ENCODE measurements at places on chromosomes 1 and 21.

DNA sequence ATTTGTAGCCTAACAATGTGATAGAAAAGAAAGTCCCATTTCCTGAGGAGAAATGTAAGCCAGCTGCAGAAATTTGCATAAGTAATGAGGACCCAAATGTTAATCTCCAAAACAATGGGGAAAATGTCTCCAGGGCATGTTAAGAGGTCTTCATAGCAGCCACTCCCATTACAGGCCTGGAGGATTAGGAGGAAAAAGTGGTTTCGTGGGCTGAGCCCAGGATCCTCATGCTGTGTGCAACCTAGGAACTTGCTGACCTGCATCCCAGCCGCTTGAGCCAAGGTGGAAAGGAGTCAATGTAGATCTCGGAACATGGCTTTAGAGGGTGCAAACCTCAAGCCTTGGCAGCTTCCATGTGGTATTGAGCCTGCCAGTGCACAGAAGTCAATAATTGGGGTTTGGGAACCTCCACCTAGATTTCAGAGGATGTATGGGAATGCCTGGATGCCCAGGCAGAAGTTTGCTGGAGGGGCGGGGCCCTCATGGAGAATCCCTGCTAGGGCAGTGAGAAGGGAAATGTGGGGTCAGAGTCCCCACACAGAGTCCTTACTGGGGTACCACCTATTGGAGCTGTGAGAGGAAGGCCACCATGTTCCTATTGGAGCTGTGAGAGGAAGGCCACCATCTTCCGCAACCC lies 14.2 kb upstream of the F13B start:
- DNase-seq: no peak

DNA sequence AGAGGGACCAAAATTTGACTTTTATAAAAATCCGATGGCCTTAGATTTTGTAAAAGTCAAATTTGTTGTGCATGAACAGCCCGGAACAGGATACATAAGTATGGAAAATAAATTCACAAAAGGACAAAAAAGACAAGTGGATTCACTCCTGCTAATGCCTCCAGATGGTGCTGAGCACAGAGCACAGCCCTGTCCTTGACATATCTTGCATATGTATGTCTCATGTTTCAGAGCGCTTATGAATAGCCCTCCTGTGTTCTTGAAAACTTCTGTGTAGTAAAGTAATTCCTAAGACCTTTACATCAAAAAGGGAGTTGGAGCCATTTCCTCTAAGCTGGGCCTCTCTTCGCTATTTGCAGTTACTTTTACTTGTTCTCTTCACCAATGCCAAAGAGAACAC lies 110.7 kb upstream of the RAB3GAP2 start:
- DNase-seq: no peak

- DNase-seq: no peak
These were observed 27.9 kb downstream of the OVAAL start for GRCh38 chr1:180586671-180587155.

DNA sequence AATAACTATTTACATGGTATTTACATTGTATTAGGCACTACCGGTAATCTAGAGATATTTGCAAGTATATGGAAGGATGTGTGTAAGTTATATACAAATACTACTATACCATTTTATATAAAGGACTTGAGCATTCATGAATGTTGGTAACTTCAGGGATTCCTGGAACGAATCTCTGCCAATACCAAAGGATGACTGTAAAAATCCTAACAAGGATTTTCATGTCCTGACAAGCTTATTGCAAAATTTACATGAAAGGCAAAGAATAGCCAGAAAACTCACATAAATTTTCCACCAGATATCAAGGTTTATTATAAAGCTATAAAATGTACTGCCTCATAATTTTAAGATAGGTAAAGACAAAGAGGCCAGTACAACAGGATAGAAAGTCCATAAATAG lies 325.2 kb upstream of the NRIP1 start:
- DNase-seq: no peak

- DNase-seq: no peak
These were observed 376 bp downstream of the GBP1 start for GRCh38 chr1:89064632-89065031.

- DNase-seq: no peak
These were observed 1.4 kb downstream of the RWDD2B start for GRCh38 chr21:29017639-29018237.

DNA sequence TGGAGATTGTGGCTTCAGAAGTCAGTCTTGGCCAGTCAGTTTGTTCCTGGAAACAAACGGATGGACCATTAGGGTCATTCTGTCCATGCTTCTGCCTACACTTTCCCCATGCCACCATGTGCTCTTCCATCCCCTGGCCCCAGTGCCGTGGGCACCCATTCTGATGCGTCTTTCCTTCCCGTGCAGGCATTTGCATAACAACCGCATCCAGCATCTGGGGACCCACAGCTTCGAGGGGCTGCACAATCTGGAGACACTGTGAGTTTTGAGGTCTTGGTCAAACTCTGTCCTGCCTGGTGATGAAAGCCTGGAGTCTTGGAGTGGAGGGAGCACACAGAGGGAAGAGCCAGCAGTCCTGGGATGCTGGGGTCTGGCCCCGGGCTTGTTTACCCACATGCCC lies 61.1 kb downstream of the UBE2T start:
- DNase-seq: no peak

DNA sequence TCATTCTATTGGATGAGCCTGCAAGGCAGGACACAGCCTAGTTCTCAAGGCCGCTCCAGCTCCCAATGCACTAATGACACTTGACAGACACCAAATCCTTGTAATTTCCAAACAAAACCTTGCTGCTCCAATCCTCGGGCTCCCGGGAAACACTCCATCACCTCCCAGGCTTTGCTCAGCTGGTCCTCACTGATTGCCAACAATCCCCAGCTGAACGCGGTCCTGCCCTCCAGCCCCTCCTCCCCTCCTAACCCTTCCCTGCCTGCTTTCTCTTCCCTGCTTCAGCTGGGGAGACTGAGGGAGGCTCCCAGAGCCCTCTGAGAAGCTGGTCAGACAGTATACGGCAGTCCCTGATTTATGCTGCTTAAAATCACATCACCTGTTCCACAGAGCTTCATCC lies 114.4 kb upstream of the TNR start:
- DNase-seq: peak; percentile 49

DNA sequence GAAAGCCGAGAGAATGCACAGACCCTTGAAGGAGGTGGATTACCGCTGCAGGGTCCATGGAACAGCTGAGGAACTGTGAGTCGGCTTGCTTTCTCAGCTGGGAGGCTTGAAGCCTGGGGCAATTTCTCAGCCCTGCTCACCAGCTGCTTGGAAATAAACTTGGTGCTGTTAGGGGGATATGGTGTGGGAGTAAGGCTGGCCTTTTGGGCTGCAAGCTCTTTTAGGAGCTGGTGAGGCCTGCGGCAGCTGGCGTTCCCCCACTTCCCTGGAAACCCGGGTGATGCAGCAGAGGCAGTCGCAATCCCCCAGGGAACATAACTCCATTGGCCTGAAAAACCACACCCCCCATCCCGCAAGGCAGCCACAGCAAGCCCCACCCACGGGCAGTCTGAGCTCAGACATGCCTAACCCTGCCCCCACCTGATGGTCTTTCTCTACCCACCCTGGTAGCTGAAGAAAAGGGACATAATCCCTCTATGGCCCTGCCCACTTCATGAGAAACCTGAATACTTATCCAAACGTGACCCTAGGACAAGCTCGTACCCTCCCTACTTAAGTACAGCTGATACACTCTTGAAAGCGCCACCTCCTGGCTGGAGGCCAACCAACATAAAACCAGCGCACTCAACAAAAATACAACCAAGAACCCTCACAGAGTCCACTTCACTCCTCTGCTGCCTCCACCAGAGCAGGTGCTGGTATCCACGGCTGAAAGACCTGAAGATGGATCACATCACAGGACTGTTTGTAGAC lies 1995.8 kb downstream of the NCAM2 start:
- no peak for DNase-seq

GRCh38 chr1:63005812-63006211 lies 221.9 kb downstream of the ATG4C start:
- DNase-seq: no peak

- DNase-seq: no peak
These were observed 1.4 kb downstream of the ORC1 start for GRCh38 chr1:52402860-52403240.

DNA sequence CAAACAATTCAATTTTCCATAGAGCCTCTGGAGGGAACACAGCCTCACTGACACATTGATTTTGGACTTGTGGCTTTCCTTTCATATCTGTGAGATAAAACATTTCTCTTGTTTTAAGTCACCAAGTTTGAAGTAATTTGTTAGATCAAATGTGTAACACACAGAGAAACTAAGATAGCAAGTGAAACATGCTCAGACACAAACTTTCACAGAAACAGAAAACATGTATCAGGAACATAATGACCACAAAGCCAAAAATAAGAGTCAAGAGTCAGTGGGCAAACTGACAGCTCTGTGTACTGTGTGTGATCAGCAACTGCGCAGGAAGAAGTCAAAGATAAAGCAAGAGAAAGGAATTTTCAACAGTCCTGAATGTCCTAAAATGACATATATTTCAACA lies 1237.5 kb downstream of the AMY1C start:
- no peak for DNase-seq

DNA sequence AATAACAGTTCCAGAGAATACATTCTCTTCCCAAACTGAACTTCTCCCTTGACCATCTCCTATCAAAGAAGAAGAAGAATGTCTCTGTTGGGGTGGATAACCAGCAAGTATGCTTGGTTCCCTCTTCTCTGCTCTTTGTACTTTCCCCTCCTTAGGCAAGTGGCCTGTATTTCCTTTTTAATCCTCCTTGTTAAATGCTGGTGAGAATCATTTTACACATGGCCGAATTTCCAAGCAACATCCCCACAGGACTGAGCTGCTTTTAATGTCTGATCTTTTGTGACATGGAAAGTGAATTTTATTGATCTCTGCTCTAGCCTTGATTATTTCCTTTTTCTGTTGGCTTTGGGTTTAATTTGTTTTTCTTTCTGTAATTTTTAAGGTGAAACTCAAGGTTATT lies 336.7 kb downstream of the DUSP10 start:
- no peak for DNase-seq

- DNase-seq: no peak
These were observed 244.7 kb downstream of the SIPA1L2 start for GRCh38 chr1:232385221-232385620.

DNA sequence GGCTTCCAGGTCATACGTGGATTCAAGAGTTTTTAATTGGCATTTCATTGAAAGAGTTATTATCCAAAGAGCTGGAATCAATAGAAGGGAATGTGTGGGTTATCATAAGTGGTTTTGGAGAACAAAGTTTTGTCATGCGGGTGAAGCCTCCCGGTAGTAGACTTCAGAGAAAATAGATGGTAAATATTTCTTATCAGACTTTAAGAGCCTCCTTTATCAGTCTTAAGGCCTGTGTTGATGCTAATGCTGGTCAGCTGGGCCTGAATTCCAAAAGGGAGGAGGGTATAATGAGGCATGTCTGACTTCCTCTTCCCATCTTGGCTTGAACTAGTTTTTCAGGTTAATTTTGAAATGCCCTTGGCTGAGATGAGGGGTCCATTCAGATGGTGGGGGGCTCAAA lies 89.7 kb downstream of the ITSN1 start:
- DNase-seq: no peak

DNA sequence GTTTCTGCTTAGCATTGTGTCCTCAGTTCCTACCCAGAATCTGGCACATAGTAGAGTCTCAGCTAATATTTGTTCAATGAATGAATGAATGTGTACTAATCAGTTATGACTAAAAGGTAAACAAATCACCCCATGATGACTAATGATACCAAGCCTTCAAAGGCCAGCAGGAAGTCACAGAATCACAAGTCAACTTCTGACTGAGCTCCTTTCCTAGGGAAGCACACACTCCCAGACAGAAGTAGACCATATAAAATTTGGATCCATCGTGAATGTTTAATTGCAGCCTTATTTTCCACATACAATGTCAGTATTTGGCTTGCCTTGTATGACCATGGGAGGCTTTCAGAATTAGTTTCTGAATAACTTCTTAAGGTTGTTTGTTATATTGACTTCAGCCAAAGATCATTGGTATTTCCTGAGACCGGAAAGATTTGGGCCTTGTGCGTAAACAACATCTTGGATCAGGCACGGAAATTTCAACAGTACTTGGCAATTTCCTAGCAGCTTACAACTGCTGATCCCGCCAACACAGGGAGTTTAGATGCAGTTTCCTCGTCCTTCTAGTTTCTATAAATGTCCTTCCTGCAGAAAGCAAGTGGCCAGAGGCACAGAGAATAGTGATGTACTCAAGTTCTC lies 185.9 kb upstream of the ATP1B1 start:
- DNase-seq: no peak

GRCh38 chr1:27526569-27527222 lies 36.7 kb upstream of the WASF2 start:
- DNase-seq: no peak

DNA sequence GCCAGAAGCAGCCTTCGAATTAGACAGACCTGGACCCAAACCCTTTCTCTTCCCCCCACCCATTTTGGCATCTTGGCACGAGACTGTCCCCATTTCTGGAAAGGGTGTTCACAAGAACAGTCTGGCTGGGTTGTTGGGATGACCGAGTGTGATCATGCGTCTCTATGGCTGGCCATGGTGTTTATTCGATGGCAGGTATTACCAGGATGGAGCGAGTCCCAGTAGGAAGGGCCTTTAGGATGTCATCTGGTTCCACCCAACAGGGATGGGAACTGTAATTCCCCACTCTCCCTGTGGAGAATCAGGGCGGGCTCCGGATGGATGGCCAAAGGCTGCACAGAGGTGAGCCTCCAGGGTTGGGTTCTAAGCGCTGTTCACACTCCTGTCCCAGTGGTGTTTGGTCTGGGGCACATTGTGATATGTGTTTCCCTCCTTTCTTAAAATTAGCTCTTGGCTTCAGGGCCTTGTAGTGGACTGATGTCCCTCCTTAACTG lies 33.4 kb upstream of the ATP5PO start:
- no peak for DNase-seq

GRCh38 chr1:4664606-4665005 lies 10.2 kb downstream of the AJAP1 start:
- no peak for DNase-seq

- DNase-seq: no peak
These were observed 64.5 kb downstream of the PCSK9 start for GRCh38 chr1:55103891-55104290.

DNA sequence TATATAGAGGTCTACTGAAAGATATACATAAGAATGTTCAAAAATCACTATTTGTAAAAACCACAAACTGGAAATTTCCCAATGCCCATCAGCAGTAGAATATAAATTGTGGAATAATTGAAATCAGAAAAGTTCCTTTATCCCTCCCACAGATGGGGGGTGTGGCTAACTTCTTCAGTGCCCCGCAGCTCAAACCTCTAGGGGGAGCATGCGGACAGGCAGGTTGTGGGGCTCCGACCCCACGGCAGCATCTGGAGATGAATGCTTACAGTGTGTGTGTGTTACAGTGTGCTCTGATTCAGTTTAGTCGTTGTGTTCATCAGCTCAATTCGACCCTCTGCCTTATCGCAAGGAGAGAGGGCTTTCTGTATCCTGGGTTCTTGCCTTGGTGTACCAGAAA lies 262.1 kb upstream of the LRRC7 start:
- DNase-seq: no peak

GRCh38 chr1:39829791-39830533 lies 41.3 kb upstream of the BMP8B start:
- no peak for DNase-seq

- no peak for DNase-seq
These were observed 213.0 kb downstream of the BRINP2 start for GRCh38 chr1:177383715-177384114.

- DNase-seq: no peak
These were observed 36.6 kb downstream of the UBE2T start for GRCh38 chr1:202305168-202305567.
